ENCODE measurements at places on chromosomes 7 and 10. TPM values are rescaled to one million over a fixed set of nuclear protein-coding genes. Genes with fewer than 3 reads are reported as not detected.

- no peak for DNase-seq
Measured at GRCh38 chr7:151819866-151820265, 57.0 kb downstream of the PRKAG2 start.

DNA sequence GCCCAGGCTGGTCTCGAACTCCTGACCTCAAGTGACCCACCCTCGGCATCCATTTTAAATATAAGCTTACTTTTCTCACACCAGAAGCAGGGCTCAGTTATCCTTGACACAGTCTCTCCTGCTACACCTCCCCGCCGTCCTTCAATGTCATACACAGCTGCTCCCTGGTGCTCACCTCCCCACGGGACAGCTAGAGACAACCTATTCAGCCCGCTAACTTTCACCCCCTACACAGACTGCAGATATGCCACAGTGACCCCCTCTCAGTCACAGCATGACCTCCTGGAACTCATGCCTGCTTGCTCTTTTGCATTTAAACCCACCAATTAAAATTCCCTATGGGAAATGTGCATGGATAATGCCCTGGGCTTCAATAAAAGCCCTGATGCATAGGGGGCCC is 44.2 kb upstream of the KCNMA1 start:
- DNase-seq: no peak

DNA sequence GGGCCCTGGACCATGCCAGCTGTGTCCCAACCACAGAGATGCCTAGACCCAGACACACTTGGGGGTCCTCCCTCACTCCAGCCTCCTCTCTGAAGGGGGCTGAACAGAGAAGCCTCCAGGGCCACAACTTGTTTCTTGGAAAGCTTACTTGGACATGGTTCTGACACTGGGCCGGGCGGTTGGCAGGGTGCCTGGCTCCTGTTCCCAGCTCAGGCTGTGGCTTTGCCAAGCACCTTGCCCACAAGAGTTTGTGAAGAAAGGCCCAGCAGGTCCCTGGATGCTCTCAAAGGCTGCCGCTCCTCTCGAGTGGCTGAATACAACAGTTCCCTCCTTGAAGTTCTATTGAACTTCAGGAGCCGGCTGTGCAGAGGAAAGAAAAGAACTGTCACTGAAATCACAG is 181.6 kb downstream of the PTPN20 start:
- no peak for DNase-seq

- no peak for DNase-seq
Measured at GRCh38 chr10:109187677-109188076, 735.6 kb downstream of the XPNPEP1 start.

- no peak for DNase-seq
Measured at GRCh38 chr10:76082232-76082631, 650.8 kb downstream of the LRMDA start.

- no peak for DNase-seq
Measured at GRCh38 chr10:88062798-88063472, 199.5 kb downstream of the PTEN start.

DNA sequence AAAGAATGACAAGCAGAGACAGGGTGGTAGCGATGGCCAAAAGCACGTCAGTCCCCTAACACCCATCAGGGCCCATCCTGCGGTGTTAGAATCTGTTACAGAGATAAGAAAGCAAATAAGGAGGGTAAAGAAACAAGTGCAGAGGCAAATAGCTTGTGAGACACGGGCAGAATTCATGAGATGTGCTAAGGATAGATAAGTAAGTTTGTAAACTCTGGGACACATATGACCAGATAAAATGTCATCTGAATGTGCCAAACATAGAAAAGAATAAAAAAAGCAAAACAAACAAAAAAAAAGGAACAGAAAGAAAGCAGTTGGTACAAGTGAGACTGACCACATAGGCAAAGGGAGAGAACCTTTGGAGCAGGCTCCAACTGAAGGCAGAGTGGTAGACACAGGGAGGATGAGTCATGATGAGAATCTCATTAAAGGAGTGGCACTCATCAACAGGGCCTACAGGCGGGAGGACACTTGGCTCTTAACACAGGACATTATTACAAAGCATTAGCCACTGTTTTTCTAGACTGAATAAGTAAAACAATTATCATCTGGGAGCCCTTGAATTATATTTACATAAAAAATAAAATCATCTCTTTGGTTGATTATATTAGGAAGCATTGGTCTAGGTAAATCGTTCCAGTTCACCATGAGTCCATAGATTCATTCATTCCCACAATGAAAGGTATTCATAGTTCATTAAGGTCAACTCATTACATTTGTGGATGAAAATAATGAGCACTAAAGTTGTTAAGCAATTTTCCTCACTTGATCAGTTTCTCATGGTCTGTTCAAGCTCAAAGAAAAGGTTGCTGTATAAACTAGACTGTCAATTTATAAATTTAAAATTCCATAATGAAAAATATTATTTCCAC is 21.5 kb upstream of the EPHB6 start:
- DNase-seq: no peak

DNA sequence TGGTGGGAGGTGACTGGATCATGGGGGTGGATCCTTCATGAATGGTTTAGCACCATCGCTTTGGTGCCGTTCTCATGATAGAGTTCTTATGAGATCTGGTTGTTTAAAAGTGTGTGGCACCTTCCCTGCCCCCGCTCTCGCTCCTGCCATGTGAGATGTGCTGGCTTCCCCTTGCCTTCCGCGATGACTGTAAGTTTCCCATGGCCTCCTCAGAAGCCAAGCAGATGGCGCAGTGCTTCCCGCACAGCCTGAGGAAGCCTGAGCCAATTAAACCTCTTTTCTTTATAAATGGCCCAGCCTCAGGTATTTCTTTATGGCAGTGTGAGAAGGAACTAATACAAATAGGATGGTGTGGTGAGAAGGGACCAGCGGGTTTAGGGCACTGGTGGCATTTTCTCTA is 243.3 kb upstream of the CELF2 start:
- DNase-seq: no peak

DNA sequence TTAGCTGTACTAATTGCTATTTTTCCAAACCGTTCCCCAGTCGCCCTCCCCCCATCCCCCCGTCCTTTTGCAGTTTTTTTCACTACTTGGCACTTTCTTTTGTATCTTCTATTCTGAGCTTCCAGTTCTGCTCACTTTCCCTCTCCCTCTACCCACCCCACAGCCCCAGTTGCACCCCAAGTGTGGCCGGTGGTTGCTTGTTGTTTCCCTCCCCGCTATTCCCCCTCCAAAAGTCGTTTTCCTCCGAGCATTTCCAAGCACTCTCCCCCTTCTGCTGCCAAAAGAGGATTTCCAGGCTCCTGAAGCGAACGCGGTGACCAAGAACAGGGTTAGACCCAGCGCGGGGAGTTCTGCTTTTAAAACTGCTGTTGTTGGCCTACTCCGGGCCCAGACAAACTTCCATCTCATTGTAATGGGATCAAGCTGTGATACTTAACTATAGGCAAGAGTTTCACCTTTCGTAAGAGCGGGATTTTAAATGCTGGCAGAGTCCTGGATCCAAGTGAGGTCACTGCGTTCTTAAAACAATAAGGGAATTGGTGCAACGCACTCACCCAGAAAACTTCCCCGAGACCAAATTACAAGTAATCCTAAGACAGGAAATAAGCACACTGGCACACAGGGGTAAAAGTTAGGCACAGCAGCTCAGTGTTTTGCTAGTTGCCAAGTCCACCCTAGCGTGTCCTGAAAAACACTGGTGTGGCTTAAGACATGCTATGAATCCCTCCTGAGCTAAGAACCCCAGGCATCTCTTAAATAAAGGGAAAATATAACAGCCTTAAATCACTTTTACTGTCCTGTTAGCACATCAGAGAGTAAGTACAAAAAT is 1.5 kb upstream of the RGS10 start:
- no peak for DNase-seq

GRCh38 chr7:118040562-118040961 is 143.4 kb upstream of the LSM8 start:
- no peak for DNase-seq

DNA sequence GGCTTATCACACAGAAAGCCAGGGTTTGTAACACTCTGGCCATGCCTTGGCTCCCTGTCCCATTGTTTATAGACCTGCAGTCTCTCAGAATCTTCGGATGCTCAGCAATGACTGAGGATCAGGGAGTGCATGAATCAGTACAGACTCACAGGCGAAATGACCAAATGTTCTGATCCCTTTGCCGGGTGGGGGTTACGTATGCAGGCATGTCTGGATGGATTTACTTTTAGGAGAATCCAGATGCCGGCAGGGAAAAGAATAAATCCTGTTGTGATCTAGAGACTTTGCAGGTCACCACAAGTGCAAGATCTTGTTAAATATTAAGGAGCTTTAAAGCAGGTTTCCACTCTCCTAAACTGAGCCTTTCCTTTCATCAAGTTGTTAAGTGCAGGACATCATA is 149.5 kb downstream of the SFMBT2 start:
- DNase-seq: no peak

DNA sequence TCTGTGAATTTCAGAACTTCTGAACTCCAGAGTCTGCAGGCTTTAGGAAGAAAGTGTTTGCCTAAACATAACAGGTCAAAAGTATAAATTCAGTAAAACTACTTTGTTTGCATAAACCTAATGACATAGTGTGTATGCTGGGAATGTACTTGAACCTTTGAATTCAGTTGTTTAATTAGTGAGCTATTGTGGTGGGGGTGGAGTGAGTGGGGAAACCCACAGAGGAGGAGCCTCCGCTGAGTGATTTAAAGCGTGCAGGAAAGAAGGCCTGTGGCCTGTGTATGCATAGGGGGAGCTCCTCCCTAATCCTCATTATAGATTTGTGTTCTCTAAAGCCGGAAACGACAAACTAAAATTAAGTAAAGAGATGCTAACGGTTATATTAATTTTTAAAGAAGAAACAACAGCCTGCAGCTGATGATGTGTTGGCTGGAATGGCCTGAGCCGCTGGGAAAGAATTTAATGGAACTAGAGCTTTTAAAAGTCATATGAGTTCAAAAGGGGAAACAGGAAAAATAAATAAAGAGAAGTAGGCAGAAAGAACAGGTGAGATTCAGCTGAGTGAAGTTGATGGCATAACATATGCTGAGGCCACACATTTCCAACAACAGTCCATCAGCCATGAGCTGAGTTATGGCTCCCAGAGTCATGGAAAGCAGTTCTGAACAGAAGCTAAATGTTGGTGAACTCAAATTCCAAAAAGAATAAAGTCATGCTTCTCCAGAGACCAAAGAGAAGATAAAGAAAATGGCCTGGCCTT is 595.0 kb downstream of the GRM8 start:
- no peak for DNase-seq

DNA sequence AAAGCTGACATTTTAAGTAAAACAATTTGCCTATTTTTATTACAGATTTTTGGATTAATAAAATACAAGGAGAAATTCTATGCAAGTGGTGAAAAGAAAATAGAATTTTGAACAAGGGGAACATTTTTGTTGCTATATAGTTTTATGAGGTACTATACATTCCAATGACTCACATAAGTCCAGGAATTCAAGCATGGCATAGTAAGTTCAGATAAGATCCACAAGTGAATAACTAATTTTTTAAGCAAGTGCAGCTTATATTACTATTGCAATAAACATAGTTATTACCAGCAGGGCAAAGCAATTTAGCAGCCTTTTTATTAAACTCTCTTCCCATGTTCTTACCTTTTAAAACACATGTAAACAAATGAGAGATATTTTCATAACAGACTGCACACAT is 1123.5 kb upstream of the LRRN3 start:
- DNase-seq: no peak

- DNase-seq: peak; percentile 65
Measured at GRCh38 chr10:29142516-29143314, 146.2 kb upstream of the LYZL1 start.

DNA sequence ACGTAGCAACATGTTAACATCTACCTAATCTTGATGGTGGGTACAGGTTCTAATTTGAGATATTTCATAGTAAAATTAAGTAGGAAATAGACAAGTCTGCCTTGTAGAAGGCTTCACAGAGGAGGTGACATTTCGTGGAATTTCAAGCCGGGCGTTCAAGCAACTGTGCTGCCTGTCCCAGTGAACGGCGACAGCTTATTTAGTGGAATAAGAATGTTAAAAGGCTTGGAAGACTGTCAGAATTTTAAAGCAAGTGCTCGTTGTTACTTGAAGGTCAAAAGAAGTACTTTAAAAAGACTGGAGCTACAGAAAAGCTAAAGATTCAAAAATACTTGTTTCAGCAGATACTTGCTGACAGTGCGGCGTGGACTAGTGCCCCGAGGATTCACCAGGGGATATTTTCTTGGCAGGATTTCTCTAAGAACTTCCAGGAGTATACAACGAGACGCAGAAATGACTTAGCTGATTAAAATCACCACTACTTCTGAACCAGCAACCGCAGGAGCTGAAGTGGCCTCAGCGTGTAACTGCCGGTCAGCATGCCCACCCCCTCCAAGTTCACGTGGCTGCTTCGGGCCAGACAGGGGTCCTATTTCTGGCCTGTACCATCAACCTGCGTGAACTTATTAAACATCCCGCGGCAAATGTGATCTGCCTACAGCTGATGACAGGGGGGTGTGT is 46.5 kb downstream of the CTBP2 start:
- DNase-seq: no peak

- DNase-seq: peak; percentile 55
Measured at GRCh38 chr10:71837098-71837827, 13.8 kb downstream of the PSAP start.

GRCh38 chr7:151804756-151805155 is 72.2 kb downstream of the PRKAG2 start:
- no peak for DNase-seq

GRCh38 chr7:131061158-131061557 is 266.5 kb upstream of the MKLN1 start:
- no peak for DNase-seq

DNA sequence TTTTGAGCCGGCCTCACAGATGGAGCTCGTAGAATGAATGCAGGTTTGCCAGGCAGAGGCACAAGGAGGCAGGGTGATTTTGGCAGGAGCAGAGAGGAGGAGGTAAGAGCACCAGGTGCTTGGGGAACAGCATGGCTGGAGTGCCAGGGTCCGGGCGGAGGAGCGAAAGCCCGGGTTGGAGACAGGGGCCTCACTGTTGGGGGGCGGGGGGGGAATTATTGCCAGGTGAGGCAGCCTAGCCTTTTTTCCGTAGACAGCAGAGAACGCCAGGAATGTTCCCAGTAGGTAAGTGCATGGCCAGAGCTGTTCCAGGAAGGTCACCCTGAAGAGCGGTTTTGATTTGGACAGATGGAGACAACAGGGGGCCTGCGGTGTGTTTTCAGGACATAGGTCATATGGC is 9.5 kb downstream of the SRRM3 start:
- DNase-seq: no peak

The SPOCK2 gene
- total RNA-seq: 4.7 TPM

The ZNF107 gene
- 14.7 TPM for total RNA-seq

The ADRA2A gene
- 1.7 TPM for total RNA-seq

The ATP6V0A4 gene
- 1.3 TPM for total RNA-seq

The HACD1 gene
- total RNA-seq: 18.6 TPM

The PTEN gene
- total RNA-seq: 54.2 TPM

The EXOC6 gene
- total RNA-seq: 5.0 TPM

The FAM3C gene
- 51.2 TPM for total RNA-seq
